ENCODE measurements at places on chromosomes 7 and 10. TPM values are rescaled to one million over a fixed set of nuclear protein-coding genes. Genes with fewer than 3 reads are reported as not detected.

CARD11 gene
- 0.88 TPM for total RNA-seq

GJD4 gene
- not detected for total RNA-seq

THSD7A gene
- 0.44 TPM for total RNA-seq

SUGCT gene
- 6.7 TPM for total RNA-seq

SGCE gene
- 53.0 TPM for total RNA-seq

CDHR1 gene
- not detected for total RNA-seq

INMT gene
- 17.8 TPM for total RNA-seq

TCTN3 gene
- total RNA-seq = 45.8 TPM

All from placental pericyte (primary cell).